Femur (tissue), 1 donor: ENCODE measurements at places on chromosomes 3 and 15.

- DNase-seq = peak; percentile 62
Measured at GRCh38 chr3:24981924-24982323, 446.1 kb upstream of the RARB start.

GRCh38 chr3:181290941-181291340 is 301.4 kb upstream of the DNAJC19 start:
- DNase-seq = no peak

DNA sequence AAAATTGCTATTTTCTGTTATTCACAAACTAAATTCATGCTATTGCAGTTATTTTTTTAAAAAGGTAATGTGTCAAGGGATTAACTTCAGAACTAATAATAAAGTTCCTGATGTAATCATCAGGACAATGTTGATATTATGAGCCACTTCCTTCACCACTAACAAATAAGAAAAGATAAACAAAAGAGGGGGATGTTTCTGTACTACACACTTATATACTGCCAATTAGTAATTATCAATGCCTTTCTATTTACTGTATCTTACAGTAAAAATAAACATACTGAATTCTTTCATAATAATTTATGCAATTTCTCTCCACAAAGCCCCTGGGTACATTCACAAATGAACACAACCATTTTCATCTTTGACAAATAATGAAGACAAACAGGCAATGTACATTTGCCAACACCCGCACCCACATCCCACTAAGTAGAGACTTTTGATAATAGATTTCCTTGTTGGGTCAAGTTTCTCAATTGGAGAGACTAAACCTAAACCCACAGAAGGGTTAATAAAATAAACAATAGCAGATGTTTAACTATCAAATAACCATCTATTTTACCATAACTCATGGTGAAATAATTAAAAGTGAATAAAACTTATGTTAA is 3.7 kb downstream of the CBLB start:
- DNase-seq = no peak

DNA sequence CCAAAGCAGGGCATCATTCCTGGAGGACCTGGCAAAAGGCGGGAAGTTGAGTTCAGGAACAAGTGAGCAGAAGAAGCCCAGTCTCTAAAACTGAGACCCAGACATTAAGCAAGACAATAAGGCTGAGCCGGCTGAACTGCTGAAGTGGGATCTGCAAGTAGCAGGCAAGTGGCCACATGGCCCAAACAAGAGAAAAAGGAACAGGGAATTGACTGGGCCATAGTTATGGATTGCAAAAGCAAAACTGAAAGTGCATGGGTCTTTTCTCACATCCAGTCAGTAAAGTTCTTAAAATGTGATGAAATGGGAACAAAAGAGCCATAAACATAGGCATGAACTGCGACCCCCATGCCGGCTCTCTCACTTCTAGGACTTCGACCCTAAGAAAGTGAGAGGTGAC is 101.2 kb downstream of the SCN11A start:
- DNase-seq = no peak

DNA sequence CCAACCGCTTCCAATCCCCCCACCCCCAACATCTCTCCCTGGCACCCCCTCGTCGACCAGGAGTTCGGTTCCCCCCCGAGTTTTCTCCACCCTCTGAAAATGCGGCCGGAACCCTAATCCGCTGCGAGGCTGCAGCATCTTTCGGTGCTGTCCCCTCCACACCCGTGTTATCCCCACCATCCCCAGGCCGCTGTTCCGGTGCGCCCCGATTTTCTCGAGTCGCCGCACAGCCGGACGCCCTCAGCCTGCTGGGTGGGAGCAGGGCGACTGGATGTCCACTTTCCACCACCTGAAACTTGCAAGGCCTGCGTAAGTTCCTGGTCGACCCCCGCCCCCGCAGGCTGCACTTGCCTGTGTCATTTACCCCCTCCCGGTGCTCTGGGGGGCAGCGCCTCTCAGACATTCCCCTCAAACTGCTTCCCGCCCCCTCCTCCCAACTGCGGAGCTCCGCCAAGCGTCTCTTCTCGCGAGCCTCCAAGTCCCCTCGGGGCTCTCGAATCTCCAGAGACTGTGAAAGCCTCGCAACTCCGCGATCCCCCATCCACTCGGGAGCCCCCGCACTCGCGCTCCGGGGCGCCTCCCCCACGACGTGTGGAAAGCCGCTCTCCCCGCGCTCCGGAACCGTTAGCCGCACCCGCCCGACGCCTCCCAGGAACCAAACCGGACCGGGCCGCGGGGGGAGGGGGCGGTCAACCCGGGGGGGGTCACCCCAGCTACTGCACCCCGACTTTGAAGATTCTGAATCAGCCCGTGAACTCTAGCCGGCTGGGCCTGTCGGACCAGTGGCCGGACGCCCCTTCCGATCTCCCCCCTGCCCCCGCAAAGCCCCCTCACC is 566 bp downstream of the ETV5 start:
- peak; percentile 74 for DNase-seq

GRCh38 chr15:38864122-38864521 is 299.5 kb upstream of the RASGRP1 start:
- DNase-seq = no peak

DNA sequence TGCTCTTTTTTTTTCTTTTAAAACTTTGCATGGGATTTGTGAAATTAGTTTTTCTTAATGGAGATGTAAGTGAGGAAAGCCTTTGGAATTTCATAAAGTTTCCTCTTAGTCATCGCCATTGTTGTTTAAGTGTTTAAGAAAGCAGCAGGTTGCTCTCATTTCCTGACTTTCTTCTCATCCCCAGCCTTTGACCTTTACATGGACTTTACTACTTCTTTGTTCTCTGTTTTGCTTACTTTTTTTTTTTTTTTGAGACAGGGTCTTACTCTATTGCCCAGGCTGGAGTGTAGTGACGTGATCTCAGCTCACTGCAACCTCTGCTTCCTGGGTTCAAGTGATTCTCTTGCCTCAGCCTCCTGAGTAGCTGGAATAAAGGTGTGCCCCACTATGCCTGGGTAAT is 38.6 kb downstream of the FBXL2 start:
- DNase-seq = no peak
